ENCODE measurements at places on chromosomes 6 and 20.

DNA sequence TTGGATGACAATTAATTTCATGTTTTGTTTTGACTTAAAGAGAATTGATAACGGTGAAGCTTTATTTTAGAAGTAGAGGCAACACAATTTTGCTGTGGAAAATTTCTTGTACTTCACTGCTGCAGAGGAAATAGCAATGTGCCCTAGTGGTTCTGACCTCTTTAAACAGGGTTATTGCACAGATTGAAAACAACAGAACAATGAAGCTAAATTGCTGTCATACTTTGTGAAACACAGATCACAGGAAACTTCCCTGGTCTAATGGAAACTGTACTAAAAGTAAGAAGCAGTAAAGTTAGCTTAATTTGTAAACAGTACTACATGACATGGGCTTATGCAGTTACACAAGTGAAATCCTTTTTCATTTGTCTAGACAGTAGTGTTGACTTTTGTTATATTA is 31.3 kb downstream of the OR2A4 start:
- DNase-seq: no peak

DNA sequence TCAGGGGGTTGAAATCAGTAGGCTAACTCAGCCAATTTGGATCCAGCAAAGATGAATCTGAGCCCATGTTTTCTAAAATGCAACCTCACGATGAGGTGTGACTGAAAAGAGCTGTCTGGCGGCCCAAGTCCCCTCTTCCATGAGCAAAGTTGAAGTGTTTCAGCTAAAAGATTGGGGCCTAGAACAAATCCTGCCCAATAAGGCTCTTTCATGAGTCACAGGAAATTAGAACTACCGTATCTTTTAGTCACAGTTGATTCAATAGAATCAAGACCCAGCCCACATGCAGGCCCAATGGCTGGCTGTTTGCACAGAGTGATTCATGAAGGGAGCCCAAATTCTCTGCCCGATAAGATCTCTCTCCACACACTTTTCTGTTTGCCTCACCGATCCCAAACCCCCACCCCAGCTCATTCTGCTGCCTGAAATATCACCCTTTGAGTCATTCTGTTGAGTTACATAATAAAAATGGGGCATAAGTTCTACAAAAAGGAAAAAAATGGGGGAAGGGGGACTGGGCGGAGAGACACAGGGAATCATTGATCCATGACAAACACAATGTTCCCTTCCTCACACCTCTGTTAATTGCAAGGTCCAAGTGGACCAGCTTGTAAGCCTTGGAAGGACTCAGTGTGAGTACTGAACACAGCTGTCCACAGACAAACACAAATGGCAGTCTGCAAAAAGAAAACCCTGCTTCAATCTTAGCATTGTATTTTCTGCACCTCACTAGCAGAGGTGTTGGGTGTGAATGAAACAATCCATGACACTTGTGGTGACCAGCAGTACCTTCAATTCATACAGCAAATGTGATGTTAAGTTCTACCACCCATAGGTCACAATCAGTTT is 13.8 kb downstream of the FOXQ1 start:
- no peak for DNase-seq

DNA sequence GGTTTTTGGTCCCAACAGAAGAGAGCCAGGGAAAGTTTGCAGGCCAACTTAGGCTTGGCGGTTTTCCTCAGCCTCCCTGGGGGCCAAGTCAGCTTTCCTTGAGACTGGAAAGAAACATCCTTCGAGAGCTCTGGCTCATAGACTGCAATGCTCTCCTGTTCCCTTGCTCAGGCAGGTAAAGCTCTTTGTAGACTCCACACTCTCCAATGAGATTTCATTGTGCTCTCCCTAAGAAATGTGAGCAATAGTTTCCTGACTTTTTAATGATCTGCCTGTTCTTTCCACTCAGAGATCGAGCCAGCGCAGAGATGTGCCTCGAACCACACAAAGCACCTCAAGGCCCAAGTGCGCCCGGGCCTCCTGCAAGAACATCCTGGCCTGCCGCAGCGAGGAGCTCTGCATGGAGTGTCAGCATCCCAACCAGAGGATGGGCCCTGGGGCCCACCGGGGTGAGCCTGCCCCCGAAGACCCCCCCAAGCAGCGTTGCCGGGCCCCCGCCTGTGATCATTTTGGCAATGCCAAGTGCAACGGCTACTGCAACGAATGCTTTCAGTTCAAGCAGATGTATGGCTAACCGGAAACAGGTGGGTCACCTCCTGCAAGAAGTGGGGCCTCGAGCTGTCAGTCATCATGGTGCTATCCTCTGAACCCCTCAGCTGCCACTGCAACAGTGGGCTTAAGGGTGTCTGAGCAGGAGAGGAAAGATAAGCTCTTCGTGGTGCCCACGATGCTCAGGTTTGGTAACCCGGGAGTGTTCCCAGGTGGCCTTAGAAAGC is 13.9 kb downstream of the TNFAIP3 start:
- DNase-seq: no peak

DNA sequence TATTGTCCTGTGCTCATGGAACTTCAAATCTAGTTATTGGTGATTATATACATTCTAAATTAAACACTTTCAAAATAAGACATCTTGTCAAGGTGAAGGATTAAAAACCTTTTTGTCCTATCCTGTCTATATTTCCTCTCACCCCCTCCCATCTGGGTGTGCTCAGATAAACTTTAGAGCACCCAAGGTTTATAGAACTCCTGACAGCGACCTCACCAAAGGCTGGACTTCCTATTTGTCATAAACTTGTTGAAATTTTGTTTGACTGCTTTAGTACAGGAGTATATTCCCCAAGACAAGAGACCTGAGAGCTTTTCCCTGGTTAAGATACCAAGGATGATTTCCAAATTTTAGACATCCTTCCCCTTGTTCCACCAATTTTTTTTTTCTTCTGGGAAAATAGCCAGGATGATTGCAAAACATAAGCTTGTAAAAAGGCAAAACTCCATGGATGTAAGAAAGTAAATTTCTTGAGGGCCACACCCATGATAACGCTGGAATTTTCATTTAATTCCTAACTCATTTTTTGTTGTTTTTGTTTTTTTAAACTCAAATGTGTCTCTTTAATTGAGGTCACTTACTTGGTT is 33.0 kb downstream of the CARMIL1 start:
- DNase-seq: no peak

DNA sequence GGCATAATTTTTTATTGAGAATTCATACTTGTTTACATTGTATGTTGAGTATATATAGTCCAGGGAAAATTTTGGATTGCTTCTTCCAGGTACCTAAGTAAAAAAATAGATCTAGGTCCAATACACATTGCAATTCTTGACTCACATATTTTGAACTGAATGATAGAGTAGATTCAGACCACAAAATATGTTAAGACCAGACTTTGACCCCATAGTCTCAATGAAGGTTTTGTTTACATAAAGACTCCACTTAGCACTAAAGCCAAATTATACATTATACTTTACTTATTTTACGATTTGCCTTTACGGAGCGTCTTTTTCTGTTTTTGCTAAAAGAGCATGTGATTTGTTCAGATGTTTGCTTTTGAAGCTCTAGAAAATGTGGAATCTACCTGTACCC is 144.1 kb upstream of the PTCHD4 start:
- DNase-seq: no peak

- no peak for DNase-seq
These were observed 1.9 kb downstream of the MKKS start for GRCh38 chr20:10432079-10432478.

- DNase-seq: no peak
These were observed 9.7 kb upstream of the EDN1 start for GRCh38 chr6:12280458-12280857.

- no peak for DNase-seq
These were observed 57.4 kb upstream of the EDN3 start for GRCh38 chr20:59242714-59243626.

DNA sequence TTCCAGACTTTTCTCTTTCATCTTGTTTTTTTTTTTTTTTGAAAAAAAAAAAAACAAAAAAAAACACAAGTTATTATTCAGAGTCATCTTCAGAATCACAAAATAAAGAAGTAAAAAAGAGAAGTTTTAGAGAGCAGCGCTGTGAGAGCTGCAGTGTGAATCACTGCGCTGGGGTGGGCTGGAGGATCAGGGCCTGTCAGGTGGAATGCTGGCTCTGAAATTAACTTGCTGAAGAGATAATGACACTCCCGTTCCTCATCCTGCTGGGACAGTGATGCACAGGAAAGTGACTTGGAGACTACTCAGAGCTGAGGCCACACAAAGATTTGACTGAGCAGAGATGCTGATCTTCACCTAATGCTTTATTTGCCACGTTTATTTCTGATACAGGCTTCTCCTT is 42.7 kb upstream of the CLDN20 start:
- no peak for DNase-seq

DNA sequence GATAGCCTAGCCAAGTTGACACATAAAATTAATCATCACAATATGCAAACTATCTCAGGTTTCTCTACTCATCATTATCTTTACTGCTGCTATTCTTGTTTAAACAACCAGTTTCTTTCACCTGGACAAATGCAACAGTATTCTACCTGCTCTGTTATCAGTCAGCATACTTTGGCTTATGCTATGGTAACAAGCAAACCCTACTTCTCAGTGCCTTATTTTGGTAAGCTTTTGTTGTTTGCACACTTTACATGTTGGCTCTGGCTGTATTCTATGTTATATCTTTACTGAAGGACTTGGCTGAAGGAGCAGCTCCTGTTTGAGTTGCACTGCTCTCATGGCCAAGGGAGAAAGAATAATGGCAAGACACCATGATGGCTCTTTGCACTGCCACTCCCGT is 463.1 kb downstream of the EPM2A start:
- no peak for DNase-seq

DNA sequence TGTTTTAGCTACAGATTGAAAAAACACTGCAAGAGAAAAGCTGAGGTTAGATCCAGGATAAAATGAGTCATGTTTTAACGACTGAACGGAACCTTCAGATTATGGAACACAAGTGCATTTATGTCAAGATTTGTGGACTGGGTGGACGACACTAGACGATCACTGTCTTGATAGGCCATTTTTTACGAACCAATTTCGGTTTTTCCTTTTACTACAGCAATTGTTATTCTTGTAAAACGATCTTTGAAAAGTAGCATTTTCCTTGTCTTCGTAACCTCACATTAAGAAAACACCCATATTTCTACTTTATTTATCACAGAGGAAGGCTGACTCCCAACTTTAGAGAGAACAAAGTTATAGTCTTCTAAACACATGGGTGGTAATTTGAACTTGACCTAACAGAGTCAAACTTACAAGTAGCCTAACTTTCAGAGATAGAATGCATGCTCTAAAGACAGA is 294.2 kb upstream of the TCF21 start:
- no peak for DNase-seq

DNA sequence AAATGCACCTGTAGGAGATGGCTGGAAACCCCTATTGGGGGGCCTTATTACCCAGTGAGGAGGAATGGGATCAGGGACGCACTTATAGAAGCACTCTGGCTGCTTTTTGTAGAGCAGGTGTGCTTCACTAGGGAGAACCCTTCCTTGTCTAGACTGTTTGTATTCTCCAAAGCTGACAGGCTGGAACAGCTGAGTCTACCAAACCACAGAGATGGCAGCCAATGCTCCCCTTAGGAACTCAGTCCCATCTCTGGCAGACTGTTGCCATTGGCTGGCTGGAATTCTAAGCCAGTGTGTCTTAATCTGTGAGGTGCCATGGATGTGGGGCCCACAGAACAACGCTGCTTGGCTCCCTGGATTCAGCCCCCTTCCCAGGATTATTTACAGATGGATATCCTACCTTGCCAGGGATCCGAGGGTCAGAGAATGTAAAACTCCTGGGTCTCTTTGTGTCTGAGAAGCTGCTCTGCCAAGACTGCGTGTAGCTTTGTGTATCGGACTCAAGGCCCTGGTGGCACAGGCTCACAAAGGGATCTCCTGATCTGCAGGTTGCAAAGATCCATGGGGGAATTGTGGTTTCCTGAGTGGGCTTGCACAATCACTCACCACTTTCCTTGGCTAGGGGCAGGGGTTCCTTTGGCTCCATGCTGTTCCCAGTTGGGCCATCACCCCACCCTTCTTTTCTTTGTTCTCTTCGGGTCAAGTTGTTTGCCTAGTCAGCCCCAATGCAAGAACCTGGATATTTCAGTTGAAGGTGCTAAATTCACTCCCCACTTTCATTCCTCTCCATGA is 26.1 kb downstream of the C6orf52 start:
- no peak for DNase-seq

DNA sequence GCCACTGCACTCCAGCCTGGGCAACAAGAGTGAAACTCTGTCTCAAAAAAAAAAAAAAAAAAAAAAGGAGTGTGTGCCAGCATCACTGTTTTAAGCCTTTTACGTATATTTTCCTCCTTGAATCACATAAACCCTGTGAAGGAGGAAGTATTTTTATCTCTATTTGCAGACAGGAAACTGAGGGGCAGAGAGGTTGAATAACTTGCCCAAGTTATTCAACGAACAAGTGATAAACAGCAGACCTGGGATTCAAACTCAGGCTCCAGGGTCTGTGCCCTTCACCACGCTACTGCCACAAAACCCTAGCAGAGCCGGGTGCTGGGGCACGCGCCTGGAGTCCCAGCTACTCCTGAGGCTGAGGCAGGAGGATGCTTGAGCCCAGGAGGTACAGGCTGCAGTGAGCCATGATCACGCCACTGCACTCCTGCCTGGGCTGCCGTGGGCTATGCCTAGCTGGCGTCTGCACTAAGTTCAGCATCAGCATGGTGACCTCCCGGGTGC is 9.4 kb upstream of the AVP start:
- DNase-seq: no peak

DNA sequence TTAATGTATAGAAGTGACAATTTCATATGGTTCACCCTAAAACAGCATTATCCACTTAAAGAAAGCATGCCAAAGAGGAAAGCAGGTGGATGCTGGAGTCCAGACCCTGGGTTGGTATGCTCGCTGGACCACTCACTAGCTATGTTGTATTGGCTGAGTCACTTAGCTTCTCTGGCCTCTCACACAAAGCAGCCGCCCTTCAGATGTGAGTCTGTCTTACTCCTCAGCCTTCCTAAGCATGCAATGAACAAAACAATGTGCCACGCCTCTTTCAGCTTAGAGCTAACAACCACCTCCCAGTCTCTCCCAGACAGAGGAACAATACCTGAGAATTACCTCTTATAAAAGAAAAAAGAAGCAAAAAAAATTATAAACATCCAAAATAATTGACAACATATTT is 29.4 kb downstream of the SIM1 start:
- no peak for DNase-seq

Data from omental fat pad (tissue), 4 donors.